ENCODE measurements at places on chromosomes 11 and 22. TPM values are rescaled to one million over a fixed set of nuclear protein-coding genes. Genes with fewer than 3 reads are reported as not detected.

DNA sequence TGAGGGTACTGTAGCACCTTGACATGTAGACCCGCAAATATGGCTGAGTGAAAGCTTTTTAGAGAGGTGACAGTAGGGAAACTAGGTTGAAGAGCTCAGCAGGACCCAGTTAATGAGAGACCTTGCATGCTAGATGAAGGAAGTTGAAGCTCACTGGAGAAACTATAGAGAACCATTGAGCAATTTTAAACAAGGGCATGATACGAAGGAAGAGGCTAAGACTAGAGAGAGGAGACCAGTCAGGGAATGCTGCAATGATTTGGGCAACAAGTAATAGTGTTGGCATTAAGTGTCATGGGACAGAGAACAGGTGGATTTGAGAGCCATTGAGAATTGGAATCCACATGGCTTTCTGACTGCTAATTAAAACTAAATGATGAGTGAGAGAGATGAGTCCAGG lies 4.1 kb downstream of the OLFML1 start:
- no peak for DNase-seq

DNA sequence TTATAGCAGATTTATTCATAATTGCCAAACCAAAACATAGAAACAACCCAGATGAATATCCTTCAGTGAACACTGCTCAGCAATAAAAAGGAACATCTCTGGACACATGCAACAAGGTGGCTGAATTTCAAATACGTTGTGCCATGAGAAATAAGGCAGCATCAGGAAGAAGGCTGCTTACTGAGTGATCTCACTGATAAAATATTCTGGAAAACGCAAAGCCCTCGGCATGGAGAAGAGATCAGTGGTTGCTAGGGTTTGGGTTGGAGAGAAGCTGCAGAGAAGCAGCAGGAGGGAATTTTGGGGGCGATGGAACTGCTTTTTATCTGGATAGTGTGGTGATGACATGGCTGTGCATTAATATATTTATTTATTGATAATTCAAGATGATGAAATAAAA lies 11.0 kb upstream of the SHANK2 start:
- no peak for DNase-seq

- no peak for DNase-seq
These were observed 34.0 kb downstream of the TBCEL start for GRCh38 chr11:121057922-121058321.

PPARA gene
- total RNA-seq: 36.8 TPM

- no peak for DNase-seq
These were observed 36.7 kb downstream of the TPST2 start for GRCh38 chr22:26553056-26553752.
